ENCODE measurements at places on chromosomes 2 and 18.
A peak's percentile ranks its signal among the peaks of the same experiment; 100 is the strongest.

- DNase-seq, result no peak
- H3K27me3 ChIP-seq, result no peaks in the 10 kb centered on the region
- H3K27ac ChIP-seq, result no peak overlapping the region
- peaks cover 66% of the 10 kb centered on the region for H3K36me3 ChIP-seq
- peaks cover 9% of the 10 kb centered on the region for H3K4me1 ChIP-seq
- no peak overlapping the region for H3K4me3 ChIP-seq
Measured at GRCh38 chr2:10798783-10799182, 13.8 kb downstream of the PDIA6 start.

- H3K36me3 ChIP-seq, result no peaks in the 10 kb centered on the region
- no peak overlapping the region for H3K27ac ChIP-seq
- H3K4me3 ChIP-seq, result no peak overlapping the region
- H3K27me3 ChIP-seq, result no peaks in the 10 kb centered on the region
Measured at GRCh38 chr18:26992926-26993325, 127.4 kb upstream of the AQP4 start.

DNA sequence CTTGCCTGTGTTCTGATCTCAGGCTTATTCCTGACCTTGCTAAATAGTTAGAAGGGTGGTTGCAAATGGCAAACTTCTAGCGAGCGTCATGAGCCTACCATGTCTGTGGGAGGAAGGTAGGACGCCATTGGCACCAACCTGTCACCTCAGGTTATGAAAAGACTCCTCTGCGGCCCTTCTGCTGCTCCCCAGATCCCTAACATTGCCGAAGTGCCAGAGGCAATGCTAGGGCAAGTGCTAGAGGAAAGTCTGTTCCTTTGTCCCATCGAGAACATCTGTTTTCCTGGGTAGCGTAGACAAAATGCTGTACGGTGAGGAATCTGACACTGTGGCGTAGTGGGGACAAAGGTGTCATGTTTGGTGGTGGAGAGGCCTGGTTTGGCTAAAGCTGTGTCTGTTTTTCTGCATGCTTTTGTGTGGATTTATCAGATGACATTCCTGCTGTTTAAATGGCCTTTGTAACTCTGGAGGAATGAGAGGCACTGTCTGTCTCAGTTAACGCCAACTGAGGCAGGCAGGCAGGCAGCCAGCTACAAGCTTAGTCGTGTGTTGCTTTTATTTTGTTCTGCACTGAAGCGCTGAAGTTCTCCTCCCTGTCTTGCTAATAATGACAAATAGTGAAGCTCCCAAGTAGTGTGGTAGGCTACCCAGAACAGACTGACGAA, 94.1 kb downstream of the PRPF40A start:
- H3K27ac ChIP-seq, result no peak overlapping the region
- no peak for DNase-seq
- no peak overlapping the region for H3K4me3 ChIP-seq

GRCh38 chr2:15369129-15369528, 192.0 kb downstream of the NBAS start:
- no peak overlapping the region for H3K4me3 ChIP-seq
- peaks cover 50% of the 10 kb centered on the region for H3K36me3 ChIP-seq
- H3K27me3 ChIP-seq, result no peaks in the 10 kb centered on the region
- no peak overlapping the region for H3K27ac ChIP-seq
- no peak for DNase-seq

DNA sequence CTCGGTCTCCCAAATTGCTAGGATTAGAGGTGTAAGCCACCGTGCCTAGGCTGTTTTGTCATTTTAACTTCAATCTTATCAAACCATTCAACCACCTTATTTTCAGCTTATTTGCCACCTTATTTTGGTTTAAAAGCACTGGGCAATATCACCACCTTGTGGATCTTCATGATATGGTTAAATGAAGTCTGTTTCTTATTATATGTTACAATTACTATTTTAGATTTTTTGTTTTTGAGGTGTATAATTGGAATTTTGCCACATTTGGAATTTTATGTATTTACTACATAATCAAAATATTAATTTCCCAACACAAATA, 43.8 kb upstream of the SCN9A start:
- H3K27me3 ChIP-seq, result no peaks in the 10 kb centered on the region
- peak; percentile 39 for DNase-seq
- no peaks in the 10 kb centered on the region for H3K4me1 ChIP-seq
- no peak overlapping the region for H3K4me3 ChIP-seq

DNA sequence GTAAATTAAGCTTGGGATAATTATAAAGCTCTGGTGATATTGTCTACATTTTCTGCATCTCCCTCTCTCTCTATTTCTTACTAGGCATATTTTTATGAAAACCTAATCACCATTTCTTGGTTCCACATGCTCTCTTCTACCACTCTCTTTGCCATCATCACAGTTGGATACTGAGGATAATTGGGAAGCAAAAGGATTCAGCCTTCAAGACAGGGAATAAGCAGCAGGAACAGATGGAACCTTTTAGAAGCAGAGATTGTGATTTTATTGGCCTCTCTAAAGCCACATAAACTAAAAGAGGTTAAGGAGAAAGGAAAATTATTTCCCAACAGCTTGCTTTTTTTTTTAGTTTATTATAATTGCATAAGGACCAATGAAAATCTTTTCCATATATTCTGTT, 226.3 kb upstream of the SPHKAP start:
- H3K4me1 ChIP-seq, result no peaks in the 10 kb centered on the region
- H3K4me3 ChIP-seq, result no peak overlapping the region
- DNase-seq, result no peak

Data from mesenchymal stem cell (in vitro differentiated cells and primary cell).